Stimulated activated CD8-positive, alpha-beta memory T cell treated with anti-CD3 and anti-CD28 coated beads, Interleukin-15, amount 100 ng/mL, for 4 hours (primary cell): ENCODE measurements at places on chromosomes 2 and 18.

- DNase-seq = no peak
These were observed 106.9 kb downstream of the GATA6 start for GRCh38 chr18:22276334-22276713.

- DNase-seq = no peak
These were observed 97.7 kb upstream of the ACAA2 start for GRCh38 chr18:49910986-49911385.

DNA sequence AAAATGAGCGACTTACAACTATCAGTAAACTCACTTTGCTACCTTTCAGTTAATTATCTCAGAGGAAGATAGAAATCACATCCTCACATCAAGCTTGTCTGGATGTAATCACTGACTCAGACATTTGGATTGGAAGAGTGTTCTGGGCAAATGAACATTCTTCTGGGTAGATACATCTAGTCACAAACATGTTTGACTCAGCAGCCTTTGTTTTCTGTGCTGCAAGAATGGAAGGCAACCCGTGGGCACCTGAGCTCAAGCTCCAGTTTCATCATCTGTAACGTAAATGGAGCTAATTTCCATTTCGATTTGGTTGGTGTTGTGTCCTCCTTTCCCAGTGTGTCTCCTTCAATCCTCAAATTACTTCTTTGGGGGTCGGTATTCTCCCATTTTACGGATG, 58.5 kb downstream of the ACAA2 start:
- DNase-seq = no peak

DNA sequence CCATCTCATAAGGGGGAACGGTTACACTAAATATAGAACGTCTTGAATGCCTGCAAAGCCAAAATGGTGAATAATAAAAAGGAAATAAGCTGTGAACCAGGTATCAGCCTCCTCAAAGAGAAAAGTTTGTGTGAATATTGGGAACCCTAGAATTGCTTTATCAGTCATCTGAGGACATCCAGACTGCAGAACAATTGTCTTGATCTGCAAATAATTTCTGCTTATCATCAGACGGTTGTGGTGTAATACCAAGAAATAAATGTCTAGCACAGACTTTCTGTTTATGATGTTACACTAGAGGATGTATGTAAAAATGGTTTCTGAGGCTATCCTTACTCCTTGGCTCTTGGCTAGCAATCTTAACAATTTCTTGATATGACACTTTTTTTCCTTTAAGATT, 53.5 kb upstream of the SLC25A52 start:
- no peak for DNase-seq
